ENCODE measurements at places on chromosomes 3 and 15.

DNA sequence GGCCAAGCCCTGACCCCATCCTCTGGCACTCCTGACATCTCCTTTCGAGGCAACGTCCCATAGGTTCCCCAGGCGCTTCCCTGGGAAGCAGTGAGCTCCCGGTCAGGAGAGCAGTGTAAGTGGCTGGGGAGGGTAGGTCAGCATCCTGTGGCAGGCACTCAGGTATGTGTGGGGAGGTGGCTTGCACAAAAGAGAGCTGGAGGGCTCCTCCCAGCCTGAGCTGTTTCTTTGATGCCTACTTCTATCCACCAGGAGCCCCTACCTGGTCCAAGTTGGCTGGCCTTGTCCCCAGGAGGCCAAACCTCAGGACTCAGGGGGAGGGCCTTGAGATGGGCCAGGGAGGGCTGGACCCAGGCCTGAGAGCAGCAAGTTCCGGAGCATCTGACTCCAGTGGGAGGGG is 31.7 kb upstream of the LINGO1 start:
- DNase-seq, result no peak

DNA sequence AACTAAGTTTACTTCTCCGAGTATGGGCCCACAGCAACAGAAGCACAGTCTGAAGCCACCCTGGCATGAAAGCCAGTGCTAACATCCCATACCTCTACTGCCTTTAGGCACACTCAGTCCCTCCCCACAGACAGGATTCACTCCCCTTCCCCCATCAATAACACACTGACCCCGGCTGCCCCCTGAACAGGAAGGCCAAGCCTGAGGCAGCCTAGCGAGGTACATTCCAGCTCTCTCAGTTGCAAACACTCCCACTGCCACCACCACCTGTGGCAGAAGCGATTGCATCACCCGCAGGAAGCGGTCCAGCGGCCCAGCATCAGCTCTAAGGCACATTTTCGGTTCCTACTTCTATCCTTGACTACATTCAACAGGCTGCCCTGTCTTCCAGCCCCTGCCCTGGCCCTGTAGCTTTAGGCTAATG is 7.0 kb upstream of the BMF start:
- DNase-seq, result peak; percentile 88

GRCh38 chr15:54987881-54988280 is 208.9 kb downstream of the RSL24D1 start:
- no peak for DNase-seq

- DNase-seq, result no peak
Measured at GRCh38 chr15:85073556-85074194, 92.0 kb downstream of the PDE8A start.

DNA sequence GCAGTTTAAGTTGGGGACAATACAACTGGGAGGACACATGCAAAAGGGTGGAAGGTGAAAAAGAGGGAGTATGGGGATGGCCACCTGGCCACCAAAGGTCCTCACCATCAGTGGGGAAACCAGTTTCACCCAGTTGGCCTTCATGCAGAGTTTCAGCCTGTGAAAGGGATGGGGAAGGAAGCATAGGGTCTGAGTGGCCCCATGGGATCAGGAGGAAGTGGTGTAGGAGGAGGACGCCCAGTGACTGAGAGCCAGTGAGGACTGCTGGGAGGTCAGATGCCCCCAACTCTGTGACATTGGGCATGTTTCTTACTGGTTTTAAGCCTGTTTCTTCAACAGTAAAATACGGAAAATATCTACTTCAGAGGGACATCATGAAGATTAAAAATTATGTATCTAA is 16.3 kb downstream of the BCL2A1 start:
- no peak for DNase-seq

DNA sequence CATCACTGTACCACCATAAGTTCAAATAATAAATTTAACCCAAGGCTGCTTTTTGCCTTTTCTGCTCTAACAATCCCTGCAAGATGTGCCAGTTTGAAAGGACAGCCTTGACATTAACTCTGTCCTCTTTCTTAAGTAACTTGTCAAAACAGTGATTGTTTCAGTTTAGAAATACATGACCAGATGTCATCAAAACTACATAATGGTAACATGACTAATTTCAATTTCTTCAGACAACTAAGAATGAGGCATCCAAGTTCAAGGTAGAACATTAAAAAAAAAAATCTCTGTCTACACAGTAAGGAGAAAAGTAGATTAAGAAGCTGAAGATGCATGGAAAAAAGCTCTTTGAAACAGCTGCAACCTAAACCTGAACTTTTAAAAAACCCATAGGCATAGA is 47.4 kb downstream of the SHQ1 start:
- DNase-seq, result no peak

- no peak for DNase-seq
Measured at GRCh38 chr3:185250247-185250646, 3.6 kb downstream of the EHHADH start.

DNA sequence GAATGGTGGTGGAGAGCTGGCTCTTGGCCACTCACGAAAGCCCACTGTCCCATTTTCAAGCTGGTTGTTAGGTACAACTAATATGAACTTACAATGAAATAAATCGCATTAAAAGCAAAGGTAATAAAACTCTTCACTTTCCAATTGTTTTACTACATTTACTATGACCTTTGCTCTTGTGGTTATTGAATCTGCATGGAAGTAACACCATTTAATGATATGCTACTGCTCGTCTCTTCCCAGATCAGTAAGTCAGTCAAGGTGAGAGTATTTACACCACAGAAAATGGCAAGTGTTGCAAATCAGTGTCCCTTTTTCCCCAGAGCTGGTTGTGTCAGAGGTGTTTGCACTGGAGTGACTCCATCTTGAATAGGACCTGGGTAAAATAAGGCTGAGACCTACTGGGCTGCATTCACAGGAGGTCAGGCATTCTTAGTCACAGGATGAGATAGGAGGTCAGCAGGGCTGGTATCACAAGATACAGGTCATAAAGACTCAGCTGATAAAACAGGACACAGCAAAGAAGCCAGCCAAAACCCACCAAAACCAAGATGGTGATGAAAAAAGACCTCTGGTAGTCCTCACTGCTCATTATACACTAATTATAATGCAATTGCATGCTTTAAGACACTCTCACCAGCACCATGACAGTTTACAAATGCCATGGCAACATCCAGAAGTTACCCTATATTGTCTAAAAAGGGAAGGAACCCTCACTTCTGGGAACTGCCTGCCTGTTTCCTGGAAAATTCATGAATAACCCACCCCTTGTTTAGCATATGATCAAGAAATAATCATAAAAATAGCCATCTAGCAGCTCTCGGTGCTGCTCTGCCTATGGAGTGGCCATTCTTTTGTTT is 57.6 kb downstream of the FRMD4B start:
- no peak for DNase-seq
